Hematopoietic multipotent progenitor cell treated with erythropoietin and hydrocortisone succinate and interleukin-3 and kit ligand, for 4 days (in vitro differentiated cells): ENCODE measurements at places on chromosomes 11 and 22.
A peak's percentile ranks its signal among the peaks of the same experiment; 100 is the strongest.

GRCh38 chr11:8177136-8177535, 8.3 kb upstream of the RIC3 start:
- DNase-seq: no peak

GRCh38 chr11:47607380-47607779, 13.2 kb upstream of the C1QTNF4 start:
- DNase-seq: no peak

GRCh38 chr11:19679952-19680828, 32.4 kb upstream of the NAV2 start:
- no peak for DNase-seq

- no peak for DNase-seq
Measured at GRCh38 chr11:68468217-68468828, 7.8 kb downstream of the PPP6R3 start.

GRCh38 chr11:29328961-29329441, 687.8 kb downstream of the KCNA4 start:
- DNase-seq: peak; percentile 13

DNA sequence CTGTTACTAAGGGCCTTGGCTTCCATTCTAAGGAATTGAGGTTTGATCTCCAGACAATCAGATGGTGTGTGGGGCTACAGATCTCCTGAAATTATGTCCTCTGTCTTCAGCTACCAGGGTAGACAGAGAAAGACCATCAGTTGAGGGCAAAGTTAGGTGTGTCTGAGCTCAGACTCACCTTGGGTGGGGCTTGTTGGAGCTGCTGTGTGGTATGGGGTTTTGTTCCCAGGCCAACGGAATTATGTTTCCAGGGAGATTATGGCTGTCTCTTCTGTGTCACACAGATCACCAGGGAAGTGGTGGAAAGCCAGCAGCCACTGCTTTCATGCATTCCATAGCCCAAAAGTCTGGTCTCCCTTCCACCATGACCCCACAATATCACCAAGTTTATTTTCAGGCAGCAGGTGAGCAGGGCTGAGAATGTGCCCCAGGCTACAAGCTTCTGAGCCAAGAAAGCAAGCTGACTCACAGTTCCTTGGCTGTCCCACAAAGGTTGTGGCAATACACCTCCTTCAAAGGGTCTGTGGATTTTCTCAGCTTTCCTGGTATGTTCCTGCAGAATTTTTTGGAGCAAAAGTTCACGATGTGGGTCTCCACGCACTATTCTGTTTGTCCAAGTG, 714.9 kb downstream of the LUZP2 start:
- no peak for DNase-seq
